ENCODE measurements at places on chromosomes 11 and 22.

- DNase-seq, result no peak
These were observed 808.0 kb downstream of the DLG2 start for GRCh38 chr11:84819128-84819527.

- no peak for DNase-seq
These were observed 69.7 kb downstream of the TEAD1 start for GRCh38 chr11:12743834-12744449.

DNA sequence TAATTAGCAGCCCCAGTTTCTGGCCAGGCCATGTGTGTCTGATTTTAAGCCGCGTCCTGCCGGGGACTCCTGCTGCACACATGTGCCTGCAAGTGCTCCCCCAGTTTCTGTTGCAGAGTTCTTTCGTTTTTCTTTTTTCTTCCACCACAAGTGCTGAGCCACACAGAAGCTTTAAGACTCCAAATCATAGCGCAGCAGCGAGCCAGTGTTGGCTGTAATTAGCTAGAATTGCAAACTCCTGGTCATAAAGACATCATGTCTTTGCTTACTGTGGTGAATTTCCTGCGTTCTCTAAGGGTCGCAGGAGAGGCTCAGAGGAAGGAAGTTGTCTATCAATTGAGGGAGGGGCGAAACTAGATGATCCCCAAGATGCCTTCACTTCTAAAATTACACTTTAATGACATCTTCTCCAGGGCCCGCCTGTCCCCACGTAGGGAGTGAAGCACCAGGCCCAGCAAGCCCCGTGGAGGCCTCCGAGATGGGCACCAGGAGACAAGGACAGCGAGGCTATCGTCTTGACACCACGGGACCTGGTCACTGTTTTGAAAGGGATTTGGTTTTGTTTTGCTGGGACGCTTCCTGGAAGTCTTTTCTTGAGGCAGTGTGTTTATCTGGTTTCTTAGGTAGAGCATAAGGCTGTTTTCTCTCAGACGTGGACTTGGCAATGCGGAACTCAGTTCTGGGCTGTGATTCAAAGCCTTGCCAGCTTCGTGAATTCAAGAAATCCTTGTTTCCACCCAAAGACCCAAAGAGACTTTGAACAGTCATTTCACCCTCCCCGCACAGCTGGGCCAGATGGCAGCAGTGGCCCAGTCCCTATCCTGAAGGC is 71.8 kb downstream of the UBASH3B start:
- DNase-seq, result peak; percentile 51

- no peak for DNase-seq
These were observed 98.3 kb downstream of the PTPRJ start for GRCh38 chr11:48078689-48079088.

Data from activated naive CD8-positive, alpha-beta T cell treated with anti-CD3 and anti-CD28 coated beads, Interleukin-2, amount 50 U/mL, for 24 hours (primary cell).